ENCODE measurements at places on chromosomes 4 and X. TPM values are rescaled to one million over a fixed set of nuclear protein-coding genes. Genes with fewer than 3 reads are reported as not detected.

GRCh38 chr4:25879991-25880651, 17.3 kb upstream of the SEL1L3 start:
- H3K4me3 ChIP-seq: no peak overlapping the region
- H3K27me3 ChIP-seq: no peaks in the 10 kb centered on the region
- peaks cover 15% of the 10 kb centered on the region for H3K4me1 ChIP-seq
- H3K36me3 ChIP-seq: no peaks in the 10 kb centered on the region
- no peak for DNase-seq
- H3K27ac ChIP-seq: no peak overlapping the region

GRCh38 chr4:151689211-151689991, 71.4 kb downstream of the GATB start:
- H3K27ac ChIP-seq: no peak overlapping the region
- H3K4me3 ChIP-seq: no peak overlapping the region
- peaks cover 13% of the 10 kb centered on the region for H3K4me1 ChIP-seq
- no peaks in the 10 kb centered on the region for H3K27me3 ChIP-seq

DNA sequence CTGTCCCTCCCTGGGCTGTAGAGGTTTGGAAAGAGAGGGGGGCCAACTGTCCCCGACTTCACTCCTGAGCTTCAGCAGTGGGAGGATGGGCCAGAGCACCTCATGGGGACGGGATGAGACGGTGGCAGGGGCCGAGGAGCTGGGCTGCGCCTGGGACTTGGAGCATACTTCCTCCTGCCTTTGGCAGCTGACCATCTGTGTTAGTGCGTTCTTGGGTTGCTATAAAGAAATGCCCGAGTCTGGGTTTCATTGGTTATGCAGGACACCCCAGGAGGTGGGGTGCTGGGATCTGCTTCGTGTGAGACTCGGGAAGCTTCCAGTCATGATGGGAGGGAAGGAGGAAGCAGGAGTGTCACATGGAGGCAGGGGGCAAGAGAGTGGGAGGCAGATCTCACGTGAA, 7.4 kb downstream of the PSAPL1 start:
- no peak for DNase-seq
- no peaks in the 10 kb centered on the region for H3K27me3 ChIP-seq
- H3K4me3 ChIP-seq: no peak overlapping the region

GRCh38 chr4:94757192-94758140, at the start of gene BMPR1B:
Gene BMPR1B, plus strand, starts transcription at chr4:94757955. Its CDS starts 346,470 bp downstream, at chr4:95104425.
- H3K27me3 ChIP-seq: no peaks in the 10 kb centered on the region
- H3K4me3 ChIP-seq: peak within 1 kb of the TSS; percentile 58
- no peaks in the 10 kb centered on the region for H3K36me3 ChIP-seq
- DNase-seq: peak; percentile 75
- no peak within 1 kb of the TSS for H3K27ac ChIP-seq

GRCh38 chr4:126794363-126794762, 838.4 kb upstream of the INTU start:
- no peak overlapping the region for H3K4me3 ChIP-seq
- H3K27me3 ChIP-seq: no peaks in the 10 kb centered on the region
- H3K36me3 ChIP-seq: no peaks in the 10 kb centered on the region
- no peak for DNase-seq

DNA sequence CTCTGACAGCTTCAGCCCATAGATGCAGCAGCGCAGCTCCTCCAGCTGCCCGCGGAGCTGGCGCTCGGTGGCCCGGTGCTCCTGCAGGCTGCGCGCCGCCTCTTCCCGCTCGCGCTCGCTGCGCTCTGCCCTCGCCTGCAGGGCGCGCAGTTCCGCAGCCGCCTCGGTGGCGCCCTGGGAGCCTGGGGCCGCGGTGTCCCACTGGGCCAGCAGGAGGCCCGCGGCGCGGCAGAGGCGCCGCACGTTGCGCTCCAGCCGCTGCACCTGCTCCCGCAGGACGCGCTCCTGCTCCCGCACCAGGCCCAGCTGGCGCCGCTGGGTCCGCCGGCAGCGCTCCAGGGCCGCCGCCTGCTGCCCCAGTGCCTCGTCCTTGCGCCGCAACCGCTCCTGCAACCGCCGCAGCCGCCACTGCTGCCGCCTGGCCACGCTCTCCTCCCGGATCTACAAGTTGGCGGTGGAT, 10.1 kb downstream of the C4orf50 start:
- no peaks in the 10 kb centered on the region for H3K36me3 ChIP-seq
- H3K27ac ChIP-seq: no peak overlapping the region
- H3K4me1 ChIP-seq: no peaks in the 10 kb centered on the region
- no peak for DNase-seq
- no peak overlapping the region for H3K4me3 ChIP-seq

- no peaks in the 10 kb centered on the region for H3K27me3 ChIP-seq
- H3K4me3 ChIP-seq: no peak overlapping the region
- no peaks in the 10 kb centered on the region for H3K4me1 ChIP-seq
Observed at GRCh38 chr4:67871867-67872266, 11.9 kb downstream of the TMPRSS11D start.

DNA sequence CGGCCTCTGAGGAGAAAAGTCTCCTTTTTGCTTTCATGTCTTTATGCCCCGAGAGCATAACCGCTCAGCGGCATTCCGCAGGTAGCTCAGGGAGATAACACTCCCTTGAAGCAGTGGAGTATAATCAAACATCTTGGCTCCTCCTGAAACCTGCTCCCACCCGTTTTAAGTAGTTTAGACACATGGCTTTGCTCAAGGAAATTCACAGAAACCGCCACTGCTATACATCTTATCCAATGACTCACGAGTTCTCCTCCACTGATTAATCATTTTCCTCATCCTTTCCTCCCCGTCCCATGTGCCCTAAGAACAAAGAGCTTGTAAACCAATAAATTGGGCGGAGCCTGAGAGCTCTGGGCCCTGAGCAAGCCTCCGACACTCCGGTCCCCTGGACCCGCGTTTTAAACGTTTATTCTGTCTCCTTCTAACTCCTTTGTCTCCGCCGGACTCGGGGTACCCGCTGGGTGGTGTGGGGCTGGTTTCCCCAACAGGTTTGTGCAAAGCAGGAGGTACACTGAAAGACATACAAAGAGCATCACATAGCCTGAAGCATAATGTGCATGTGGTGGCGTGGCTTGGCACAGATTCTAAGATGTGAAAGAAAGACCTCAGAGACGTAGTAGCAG, 401.2 kb downstream of the TLL1 start:
- H3K4me3 ChIP-seq: no peak overlapping the region
- H3K4me1 ChIP-seq: no peaks in the 10 kb centered on the region

DNA sequence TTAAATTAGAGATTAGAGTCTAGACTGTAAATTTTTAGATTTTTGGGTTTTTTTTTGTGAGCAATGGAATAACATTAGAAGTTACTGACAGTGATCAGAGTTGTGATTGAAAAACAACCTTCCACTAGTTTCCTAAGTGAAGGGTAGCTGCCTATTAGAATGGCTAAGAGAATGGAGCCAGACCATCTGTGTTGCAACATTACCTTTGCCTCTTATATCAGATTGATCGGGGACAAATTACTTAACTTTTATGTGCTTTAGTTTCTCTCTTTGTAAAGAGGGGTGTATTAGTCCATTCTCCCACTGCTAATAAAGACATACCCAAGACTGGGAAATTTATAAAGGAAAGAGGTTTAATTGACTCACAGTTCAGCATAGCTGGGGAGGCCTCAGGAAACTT, 12.5 kb upstream of the PI4K2B start:
- H3K4me3 ChIP-seq: no peak overlapping the region
- H3K36me3 ChIP-seq: no peaks in the 10 kb centered on the region
- no peaks in the 10 kb centered on the region for H3K4me1 ChIP-seq

- H3K27ac ChIP-seq: no peak overlapping the region
- no peaks in the 10 kb centered on the region for H3K4me1 ChIP-seq
- H3K4me3 ChIP-seq: no peak overlapping the region
- no peaks in the 10 kb centered on the region for H3K27me3 ChIP-seq
Observed at GRCh38 chr4:189823591-189823990, 117.1 kb upstream of the FRG1 start.

DNA sequence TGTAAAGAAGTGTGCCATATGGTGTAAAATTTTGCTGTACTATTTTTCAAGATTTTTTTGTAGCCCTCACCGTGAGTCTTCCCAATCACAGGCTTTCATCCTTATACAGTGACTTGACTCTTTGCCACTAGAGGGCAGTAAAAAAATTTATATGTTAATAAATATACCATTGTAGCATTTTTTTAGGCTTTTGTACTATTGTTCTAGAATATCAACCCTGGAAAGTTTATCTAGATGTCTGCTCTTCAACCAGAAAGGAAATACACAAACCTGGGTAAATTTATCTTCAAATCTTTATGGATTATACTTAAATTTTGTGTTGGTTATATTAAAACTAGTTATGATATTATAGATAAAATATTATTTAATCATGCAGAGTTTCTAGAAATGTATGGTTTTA, 235.3 kb downstream of the TENM3 start:
- H3K27ac ChIP-seq: no peak overlapping the region
- H3K36me3 ChIP-seq: no peaks in the 10 kb centered on the region
- no peaks in the 10 kb centered on the region for H3K4me1 ChIP-seq
- no peaks in the 10 kb centered on the region for H3K27me3 ChIP-seq

Gene GUF1
- 5.0 TPM for polyA plus RNA-seq

Gene PITX2
- polyA plus RNA-seq: 0.04 TPM

Gene TLR3
- 1.6 TPM for polyA plus RNA-seq

Gene FHIP1A
- polyA plus RNA-seq: 0.19 TPM

Gene GSX2
- polyA plus RNA-seq: not detected

Gene CPZ
- not detected for polyA plus RNA-seq

Data from endothelial cell of umbilical vein (primary cell).